AML-193 (cell line): ENCODE measurements at places on chromosomes 5 and 9.

GRCh38 chr9:98488571-98489312 lies 220.0 kb downstream of the GABBR2 start:
- no peak for DNase-seq

DNA sequence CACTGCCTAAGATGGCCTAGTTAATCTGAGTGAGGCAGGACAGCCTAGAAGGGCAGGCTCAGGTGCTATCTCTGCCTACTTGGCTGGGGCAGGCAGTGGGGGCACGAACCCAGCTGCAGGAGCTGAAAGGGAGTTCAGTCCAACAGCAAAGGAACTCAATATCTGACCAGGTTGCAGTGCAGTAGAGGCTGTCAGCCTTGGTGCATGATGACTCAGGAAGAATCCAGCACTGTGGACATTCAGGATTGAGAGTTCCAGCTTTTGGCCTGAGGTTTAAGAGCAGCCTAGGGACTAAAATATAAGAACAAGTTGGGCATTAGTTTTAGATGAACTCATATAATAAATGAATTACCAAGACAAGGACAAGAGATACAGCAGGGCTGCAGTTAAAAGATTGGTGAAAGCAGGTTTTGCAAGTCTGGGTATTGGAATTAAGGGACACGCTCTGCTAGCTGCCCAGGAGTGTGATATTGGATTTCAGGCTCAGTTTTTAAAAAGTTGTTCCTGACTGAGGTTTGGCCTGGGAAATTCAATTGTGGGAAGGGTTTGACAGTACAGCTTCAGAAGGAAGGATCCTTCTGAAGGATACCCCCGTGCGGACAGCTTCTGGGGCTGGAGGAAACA lies 64.7 kb upstream of the ATG10 start:
- no peak for DNase-seq

- DNase-seq: no peak
Observed at GRCh38 chr5:169993485-169993790, 13.1 kb upstream of the INSYN2B start.

- DNase-seq: no peak
Observed at GRCh38 chr5:140647042-140647419, 399 bp downstream of the NDUFA2 start.

- DNase-seq: peak; percentile 46
Observed at GRCh38 chr5:103582364-103582763, 19.8 kb upstream of the NUDT12 start.

DNA sequence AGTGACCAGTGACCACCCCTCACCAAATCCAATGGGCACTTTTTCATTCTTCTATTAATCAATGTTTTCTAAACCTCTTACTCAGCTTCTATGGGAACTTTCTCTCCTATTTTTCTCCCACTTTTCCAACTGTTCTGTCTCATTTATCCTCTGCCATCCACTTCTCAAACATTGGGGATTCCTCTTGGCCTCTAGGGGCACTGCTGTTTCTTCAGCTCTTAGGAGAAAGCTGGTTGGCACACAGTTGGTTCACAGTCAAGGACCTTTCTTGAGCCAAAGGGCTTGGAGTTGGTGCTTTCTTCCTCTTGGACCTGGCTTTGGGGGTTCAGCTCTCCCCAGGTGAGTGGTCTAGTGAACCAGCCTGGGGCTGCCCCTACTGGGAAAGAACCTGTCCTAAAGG lies 112.2 kb upstream of the LHFPL2 start:
- DNase-seq: no peak

DNA sequence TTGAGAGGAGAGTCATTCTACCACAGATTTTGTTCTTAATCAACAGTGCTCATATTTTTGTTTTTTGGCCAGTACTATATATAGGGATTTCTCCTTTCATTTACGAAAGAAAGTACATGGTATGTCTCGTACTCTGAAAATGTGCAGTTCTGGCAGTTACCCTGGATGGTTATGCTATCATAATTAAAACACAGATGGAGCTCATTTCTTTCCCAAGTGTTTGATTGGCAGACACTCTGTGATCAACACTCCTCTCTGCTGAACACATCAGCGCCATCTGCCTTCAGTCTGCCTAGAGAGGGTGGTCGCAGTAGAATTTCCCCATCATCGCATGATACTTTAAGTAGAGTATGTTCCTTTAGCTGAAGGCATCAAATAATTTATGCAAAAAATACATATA lies 64.5 kb downstream of the PAM start:
- no peak for DNase-seq

GRCh38 chr9:130680836-130681768 lies 12.5 kb upstream of the EXOSC2 start:
- peak; percentile 75 for DNase-seq

DNA sequence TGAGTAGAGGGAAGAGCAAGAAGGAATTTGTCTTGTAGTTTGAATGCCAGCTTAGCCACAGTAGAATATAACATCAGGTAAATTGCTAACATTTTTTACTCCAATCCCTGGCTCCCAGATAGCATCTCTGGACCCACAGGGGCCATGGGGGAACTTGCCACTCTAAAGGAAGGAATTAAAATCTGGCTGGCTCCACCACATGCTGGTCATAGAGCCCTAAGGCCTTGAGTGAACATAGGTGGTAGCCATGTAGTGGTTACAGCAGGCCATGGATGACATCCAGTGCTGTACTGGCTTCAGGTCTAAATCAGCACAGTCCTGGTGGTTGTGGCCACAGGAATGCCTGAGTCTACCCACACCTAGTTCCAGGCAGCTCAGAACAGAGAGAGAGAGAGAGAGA lies 109.9 kb upstream of the RGMB start:
- no peak for DNase-seq

GRCh38 chr9:98862936-98863335 lies 55.5 kb downstream of the GALNT12 start:
- DNase-seq: no peak

- no peak for DNase-seq
Observed at GRCh38 chr5:147966326-147966725, 60.0 kb upstream of the C5orf46 start.

DNA sequence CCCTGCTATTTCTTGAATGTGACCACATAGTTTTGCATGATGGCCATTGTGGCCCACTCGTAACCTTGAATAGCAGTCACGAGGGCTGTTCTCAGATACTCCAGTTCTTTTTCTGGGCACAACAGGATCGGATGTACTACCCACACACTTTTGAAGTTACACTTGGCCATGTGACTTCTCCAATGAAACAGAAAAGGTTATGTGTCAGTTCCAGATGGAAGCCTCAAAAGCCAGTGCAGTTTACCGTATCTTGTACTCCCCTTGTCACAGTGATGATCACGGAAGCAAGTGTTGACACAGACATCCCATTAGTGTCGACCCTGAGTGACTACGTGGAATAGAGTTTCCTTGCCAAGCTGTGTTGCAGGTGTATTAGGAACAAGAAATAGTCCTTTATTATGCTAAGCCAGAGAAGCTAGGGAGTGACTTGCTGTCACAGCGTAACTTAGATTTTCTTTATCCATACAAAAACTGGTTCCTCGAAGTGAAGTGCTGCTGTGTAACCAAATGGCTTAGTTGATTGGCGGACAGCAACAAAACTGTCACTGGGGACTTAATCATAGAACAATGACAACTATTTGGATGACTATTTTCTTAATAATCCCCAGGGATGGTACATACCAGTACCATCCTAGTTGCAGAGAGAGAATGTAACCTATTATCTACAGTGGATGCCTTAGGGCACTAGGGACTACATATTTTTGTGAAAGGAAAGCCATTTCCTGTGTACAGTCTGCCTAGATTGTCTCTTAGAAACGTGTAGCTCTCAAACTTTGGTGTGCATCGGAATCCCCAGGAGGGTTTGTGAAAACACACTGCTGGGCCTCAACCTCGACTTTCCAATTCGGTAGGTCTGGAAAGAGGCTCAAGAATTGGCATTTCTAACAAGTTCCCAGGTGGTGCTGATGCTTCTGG lies 90.1 kb upstream of the DMRT1 start:
- DNase-seq: no peak

DNA sequence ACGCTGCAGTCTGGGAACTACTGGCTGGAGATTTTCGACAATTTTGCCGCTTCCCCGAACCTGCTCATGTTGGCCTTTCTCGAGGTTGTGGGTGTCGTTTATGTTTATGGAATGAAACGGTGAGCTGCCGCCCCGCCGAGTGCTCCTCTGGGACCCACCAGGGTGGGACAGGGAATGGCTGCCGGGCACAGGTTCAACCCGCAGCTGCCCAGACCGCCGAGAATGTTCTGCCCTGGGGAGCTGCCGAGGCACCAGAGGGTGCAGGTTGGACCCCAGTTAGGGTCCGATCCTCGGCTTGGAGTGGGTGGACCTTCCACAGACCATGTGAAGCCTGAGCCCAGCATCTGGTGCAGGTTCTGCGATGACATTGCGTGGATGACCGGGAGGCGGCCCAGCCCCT lies 19.1 kb downstream of the SLC6A18 start:
- DNase-seq: no peak

- DNase-seq: peak; percentile 34
Observed at GRCh38 chr9:131799177-131799823, 59.4 kb upstream of the RAPGEF1 start.
